ENCODE measurements at places on chromosomes 4 and X.

GRCh38 chrX:130197464-130197863 is 25.7 kb downstream of the RAB33A start:
- no peak for DNase-seq

DNA sequence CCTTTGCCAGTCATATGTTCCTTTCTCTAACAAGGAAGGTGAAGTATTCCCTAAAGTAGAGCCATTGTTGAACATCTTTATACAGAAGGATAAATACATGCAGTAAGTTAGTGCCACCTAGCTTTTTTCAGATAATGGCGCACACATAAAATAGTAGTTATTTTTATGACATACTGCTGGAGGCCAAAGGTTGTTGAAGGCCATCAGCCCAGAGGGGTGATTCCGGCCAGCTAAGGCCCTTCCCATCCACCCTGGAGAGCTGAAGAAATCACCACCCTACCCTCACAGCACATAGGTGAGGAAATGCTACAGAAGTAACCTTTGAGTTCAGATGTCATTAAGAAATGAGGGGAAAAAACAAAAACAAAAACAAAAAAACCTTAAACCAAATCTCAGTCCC is 102.2 kb upstream of the MAP3K15 start:
- no peak for DNase-seq

GRCh38 chr4:55931833-55932232 is 16.9 kb upstream of the CEP135 start:
- DNase-seq = no peak

- no peak for DNase-seq
Measured at GRCh38 chr4:44914748-44915147, 188.4 kb upstream of the GNPDA2 start.

GRCh38 chrX:141632124-141632523 is 42.6 kb downstream of the SPANXA2 start:
- DNase-seq = no peak

GRCh38 chr4:139801895-139802294 is 136.3 kb downstream of the MGST2 start:
- no peak for DNase-seq

GRCh38 chrX:66045894-66046293 is 6.0 kb upstream of the VSIG4 start:
- DNase-seq = no peak

GRCh38 chrX:154354013-154354412 is 20.4 kb downstream of the FLNA start:
- no peak for DNase-seq

- no peak for DNase-seq
Measured at GRCh38 chrX:42694260-42694815, 83.6 kb downstream of the PPP1R2C start.

DNA sequence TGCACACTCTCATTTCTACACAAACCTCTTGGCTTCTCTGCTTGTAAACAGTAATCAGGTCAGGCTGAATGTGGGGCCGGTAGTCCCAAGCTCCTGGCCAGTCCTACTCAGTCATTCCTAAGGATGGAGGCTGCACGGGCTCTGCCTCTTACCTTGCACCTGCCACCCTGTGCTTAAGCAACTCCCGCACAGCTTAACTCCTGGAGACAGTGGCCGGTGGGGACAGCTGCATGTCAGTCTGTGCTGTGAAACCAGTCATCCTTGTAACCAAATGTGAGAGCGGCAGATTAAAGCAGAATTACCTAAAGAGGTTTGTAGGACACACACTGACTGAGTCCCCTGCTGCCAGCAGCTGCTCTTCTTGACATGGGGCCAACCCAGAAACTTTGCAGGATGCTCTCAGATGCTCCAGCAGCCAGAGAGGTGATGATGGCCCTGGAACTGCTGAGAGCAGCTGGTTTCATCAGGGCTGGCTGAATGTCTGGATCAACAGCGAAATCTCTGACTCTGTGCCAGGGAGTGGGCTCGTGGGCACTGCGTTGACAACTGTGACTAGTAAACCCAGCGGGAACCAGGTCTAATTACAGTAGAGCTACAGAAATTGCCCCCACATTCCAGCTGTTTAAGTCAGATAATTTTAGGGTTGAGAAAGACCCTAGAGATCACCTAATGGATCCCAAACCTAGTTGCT is 123.7 kb downstream of the ANAPC4 start:
- DNase-seq = no peak

DNA sequence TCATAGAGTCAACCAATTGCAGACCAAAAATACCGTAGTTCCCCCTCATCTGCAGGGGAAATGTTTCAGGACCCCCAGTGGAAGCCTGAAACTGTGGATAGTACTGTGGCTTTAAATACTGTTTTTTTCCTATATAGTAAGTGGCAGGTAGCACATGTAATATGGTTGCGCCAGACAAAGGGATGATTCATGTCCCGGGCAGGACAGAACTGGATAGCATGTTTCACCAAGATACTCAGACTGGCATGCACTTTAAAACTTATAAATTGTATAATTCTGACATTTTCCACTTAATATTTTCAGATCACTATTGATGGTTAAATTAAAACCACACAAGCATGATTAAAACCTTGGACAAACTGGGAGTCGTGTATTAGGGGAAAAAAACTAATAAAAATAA is 276.3 kb upstream of the AGA start:
- DNase-seq = no peak

DNA sequence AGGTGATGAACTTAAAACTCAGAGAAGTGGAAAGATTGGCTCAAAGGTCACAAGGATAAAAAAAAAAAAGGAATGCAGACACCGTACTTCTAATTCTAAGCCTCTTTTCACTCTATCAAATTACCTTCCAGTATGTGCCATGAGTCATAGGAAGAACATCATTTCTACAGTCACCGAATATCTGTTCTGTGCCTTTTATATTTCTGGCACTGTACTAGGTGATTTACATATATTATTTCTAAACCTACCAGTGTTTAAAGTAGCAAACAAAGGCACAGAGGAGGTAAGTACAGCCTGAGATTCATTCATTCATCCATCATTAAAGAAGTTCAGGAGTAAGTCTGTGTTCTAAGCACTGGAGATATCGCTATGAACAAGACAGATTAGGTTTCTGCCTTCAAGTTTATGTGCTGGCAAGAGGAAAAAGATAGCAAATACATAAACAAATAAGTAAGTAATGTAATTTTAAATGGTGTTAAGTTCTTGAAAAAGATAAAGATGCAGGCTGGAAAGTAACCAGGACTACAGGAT is 65.3 kb downstream of the PALLD start:
- DNase-seq = no peak
